Fibroblast of skin of right quadriceps (primary cell): ENCODE measurements at places on chromosomes 2 and 18.

GRCh38 chr2:104889960-104890684 is 36.2 kb downstream of the POU3F3 start:
- no peak for DNase-seq

- DNase-seq: no peak
Observed at GRCh38 chr18:2409906-2410305, 161.4 kb downstream of the METTL4 start.

GRCh38 chr2:217851191-217852020 is 151.4 kb downstream of the TNS1 start:
- DNase-seq: peak; percentile 60

DNA sequence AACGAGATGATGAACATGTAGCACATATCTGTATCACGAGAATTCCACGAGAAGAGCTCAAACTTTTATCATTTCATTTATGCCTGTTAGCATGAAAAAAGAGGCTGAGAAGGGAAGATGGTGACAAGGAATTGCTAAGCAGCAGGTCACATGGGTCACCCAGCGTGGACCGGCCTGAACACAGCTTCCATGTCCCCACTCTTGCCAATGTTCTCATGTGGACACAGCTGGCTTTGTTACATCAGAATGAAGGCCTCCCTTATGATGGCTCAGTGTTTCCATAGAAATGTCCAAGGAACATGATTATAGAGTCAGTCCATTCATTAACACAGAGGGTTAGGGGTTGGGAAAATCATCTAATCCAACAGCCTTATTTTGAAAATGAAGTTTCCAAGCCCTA is 215.4 kb downstream of the CMPK2 start:
- no peak for DNase-seq

GRCh38 chr2:34107811-34108210 is 508.7 kb upstream of the FAM98A start:
- DNase-seq: no peak

- DNase-seq: no peak
Observed at GRCh38 chr2:186617771-186618170, 27.9 kb downstream of the ITGAV start.

- peak; percentile 80 for DNase-seq
Observed at GRCh38 chr18:36711813-36712444, 116.9 kb downstream of the TPGS2 start.

GRCh38 chr2:68302281-68302875 is 17.4 kb downstream of the CNRIP1 start:
- DNase-seq: peak; percentile 45

DNA sequence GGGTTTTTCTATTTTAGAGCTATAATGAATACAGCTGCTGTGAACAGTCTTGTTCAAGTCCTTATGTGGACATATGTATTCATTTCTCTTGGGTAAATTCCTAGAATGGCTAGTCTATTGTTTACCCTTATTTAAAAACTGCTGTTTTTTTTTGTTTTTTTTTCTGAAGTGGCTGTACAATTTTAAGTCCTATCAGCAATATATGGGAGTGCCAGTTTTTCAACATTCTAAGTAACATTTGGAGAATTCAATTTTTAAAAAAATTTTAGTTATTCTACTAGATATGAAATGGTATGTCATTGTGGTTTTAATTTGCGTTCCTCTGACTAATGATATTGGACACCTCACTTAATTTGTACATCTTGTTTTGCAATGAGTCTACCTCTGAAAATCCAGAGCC is 349.7 kb downstream of the SATB2 start:
- DNase-seq: no peak

- DNase-seq: peak; percentile 80
Observed at GRCh38 chr2:215727507-215728503, 285.5 kb downstream of the MREG start.

- DNase-seq: no peak
Observed at GRCh38 chr2:157191186-157191585, 66.3 kb upstream of the GALNT5 start.

DNA sequence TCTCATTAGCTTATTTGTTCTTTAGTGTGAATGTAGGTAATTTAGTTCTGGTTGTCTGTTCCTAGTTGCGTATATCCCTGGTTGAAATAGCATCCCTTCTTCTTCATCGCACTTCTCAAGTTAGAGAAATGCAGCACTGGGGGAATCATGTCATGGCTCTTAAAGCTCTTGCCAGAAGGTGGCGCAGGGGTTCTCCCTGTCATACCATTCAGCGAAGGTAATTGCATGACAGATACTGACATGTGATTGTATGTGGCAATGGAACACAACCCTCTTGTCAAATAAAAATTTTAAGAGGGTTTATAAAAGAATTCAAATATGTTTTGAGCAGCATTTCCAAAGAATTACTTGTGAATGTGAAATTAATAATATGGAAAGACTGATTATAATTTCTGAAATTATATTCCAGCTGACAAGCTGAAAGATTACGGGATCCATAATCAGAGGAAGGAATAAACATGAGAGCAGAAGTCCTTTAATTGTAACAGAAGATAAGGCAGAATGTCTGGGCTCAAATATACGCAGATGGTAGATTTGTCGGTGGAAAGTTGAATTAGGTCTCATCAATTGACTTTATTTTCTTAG is 411.7 kb downstream of the DSEL start:
- peak; percentile 62 for DNase-seq

GRCh38 chr18:29383311-29384273 is 1206.7 kb upstream of the CDH2 start:
- DNase-seq: peak; percentile 36

DNA sequence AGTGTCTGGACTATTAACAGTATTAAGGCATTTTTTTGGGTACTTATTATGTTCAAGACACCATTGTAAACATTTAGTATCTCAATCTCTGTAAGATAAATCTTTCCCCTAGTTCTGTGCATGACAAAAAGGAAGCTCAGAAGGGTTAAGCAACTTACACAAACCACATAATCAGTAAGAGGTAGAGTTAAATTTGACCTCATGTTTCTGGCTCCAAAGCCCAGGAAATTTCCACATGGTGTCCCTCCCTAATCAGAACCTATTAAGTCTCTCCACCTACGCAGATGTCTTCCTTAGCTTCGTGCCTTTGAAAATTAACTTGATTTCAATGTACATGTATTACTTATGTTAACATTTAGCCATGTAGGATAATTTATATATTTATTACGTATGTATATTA is 2.0 kb downstream of the MFSD6 start:
- no peak for DNase-seq

DNA sequence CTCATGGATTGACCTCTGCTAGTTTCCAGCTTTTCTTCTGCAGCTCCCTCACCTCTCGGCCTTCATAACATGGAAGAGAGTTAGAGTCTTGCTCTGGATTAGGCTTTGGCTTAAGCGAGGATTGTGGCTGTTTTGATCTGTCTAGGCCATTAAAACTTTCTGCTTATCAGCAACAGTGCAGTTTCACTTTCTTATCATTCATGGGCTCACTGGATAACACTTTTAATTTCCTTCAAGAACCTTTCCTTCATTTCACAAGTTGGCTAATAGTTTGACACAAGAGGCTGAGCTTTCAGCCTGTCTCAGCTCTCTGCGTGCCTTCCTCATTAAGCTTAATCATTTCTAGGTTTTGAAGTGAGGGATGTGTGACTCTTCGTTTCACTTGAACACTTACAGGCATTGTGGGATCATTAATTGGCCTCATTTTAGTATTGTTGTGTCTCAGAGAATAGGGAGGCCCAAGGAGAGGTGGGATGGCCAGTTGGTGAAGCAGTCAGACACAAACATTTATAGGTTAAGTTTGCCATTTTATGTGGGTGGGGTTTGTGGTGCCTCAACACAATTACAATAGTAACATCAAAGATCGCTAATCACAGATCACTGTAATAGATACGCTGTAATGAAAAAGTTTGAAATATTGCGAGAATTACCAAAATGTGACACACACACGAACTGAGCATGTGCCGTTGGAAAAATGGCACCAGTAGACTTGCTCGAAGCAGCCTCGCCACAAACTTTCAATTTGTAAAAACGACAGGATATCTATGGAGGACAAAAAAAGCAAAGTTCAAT is 129.3 kb downstream of the ZNF236 start:
- no peak for DNase-seq

DNA sequence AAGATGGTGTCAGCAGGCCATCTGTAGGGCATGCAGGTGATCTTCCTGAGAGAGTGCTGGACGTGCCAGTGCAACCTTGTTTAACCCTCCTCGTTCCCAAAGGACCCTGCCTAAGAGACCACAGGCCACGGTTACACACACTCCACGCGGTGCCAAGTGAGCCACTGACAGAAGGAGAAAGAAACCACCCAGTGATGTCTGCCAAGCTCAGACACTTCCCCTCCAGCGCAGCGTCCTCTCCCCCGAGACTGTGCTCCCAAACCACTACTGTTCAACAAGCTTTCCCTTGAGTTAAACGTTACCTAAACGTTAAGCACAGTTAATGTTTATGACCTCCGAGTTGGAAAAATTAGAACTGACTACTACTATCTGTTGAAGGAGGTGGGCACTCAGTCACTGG is 119.1 kb upstream of the NCK2 start:
- DNase-seq: no peak

DNA sequence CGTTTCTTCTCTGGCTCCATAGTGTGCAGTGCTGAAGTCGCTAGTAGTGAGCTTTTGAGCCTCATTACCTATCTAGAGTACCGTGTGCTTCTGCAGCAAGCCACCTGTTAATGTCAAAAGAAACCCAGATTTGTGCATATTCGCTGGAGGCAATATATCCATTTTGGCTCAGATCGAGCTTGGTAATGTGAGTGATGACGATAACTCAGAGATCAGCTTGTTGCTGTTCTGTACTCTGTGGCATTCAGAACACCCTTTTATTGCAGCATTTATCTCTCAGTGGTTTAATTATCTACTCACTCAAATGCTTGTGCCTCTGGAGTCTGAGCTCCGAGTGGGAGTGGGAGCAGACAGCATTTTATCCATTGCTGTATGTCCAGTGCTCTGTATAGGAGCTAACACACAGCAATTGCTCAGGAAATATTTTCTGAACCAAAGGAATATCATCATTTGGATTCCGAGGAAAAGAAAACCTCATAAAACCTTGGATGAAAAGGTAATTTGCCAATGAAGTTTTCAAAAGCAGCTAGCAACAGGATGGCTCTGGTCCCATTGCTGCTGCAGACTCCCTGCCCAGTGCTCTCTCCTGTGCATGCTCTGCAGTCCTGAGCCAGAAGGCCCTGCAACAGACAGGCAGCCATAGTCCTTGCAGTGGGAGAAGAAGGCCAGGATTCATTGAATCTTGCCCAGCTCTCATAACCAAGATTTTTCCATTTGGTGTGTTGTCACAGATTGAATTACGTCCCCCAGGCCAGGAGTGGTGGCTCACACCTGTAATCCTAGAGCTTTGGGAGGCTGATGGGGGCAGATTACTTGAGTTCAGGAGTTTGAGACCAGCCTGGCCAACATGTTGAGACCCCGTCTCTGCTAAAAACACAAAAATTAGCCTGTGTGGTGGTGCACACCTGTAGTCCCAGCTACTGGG is 183.8 kb downstream of the MYCN start:
- no peak for DNase-seq

- peak; percentile 81 for DNase-seq
Observed at GRCh38 chr2:230847883-230848388, 16.8 kb upstream of the ITM2C start.

- DNase-seq: peak; percentile 7
Observed at GRCh38 chr2:201264472-201265173, 4.3 kb downstream of the CASP8 start.

- DNase-seq: no peak
Observed at GRCh38 chr2:122136056-122136455, 380.6 kb downstream of the TSN start.

DNA sequence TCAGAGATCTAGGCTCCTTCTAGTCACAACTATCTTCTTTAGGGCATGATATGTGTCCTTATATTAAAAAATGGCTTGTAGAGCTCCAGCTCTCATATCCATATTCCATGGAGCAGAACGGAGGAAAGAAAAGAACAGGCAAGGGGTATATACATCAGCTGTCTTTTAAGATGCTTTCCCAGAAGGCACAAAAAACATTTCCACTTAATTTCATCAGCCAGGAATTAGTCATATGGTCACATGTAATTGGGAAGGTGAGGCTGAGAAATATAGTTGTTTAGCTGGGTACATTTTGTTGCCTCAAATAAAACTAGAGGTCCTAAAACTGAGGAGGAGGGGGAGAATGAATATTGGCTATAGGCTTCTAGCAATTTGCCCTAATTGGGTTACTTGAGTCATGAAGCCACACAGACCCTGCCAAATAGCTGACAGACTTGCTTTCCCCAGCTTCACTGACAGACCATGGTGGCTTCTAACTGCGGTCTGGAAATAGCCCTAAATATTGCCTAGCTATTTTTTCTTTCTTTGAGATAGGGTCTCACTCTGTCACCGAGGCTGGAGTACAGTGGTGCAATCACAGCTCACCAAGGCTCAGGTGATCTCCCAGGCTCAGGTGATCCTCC is 20.0 kb downstream of the MAIP1 start:
- peak; percentile 76 for DNase-seq

DNA sequence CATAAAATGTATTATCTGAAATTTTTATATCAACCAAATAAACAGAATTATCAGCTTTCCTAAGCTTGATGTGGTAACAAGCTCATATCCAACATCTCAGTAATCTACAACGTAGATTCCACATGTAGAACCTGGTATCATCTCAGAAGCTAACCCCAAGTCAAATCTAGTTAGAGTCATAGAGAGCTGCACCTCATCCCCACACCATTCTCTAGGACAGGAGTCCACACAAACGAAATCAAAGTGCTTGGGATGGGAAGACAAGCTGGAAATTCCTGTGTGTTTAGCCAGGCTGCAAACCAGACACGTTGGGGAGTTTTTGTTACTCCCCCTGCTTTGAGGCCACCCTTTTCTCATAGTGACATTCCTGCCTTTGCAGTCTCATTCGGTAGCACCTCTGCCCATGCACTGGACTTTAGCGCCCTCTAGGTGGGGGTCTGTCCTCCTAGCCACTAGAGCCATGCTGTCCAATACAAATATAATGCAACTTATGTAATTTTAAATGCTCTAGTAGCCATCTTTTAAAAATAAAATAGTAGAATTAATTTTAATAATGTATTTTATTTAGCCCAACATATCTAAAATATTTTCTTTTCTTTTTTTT is 28.1 kb upstream of the SATB2 start:
- DNase-seq: peak; percentile 59

DNA sequence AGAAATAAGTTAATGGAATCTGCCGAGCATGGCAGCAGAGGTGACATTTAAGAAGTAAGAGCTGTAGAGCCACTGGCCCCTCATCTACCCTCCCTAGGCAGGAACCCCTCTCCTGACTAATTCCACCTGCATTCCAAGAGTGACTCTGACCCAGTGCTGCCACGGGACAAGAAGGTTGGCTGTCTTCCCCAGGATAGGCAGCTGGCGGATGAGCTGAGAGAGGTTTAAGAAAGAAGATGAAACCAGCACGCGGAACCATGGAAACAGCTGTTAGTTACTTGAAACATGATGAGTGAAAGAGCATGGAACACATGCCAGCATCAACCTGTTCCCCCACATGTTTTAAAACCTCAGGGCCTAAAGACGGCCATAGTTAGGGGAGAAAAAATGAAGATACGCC is 74.1 kb downstream of the RND3 start:
- DNase-seq: no peak
